ENCODE measurements at places on chromosomes 6 and 20.

DNA sequence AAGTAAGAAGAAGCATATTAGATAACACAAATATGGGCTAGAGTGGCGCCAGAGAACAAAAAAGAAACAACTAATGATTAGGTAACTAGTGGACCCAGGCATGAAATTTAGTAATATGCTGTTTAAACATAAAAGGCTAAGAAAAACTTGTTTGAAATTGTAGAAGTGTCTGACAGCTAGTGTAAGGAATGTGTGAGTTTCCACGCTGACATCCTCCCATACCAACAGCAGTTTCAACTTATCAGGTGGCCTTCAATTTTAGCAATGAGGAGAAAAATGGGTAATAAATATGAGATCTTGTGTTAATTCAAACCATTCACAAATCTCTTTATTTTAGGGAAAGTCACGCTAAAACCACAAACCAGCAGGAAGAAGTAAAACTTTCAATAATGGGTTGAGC, 440.2 kb upstream of the FLRT3 start:
- peak; percentile 37 for DNase-seq

GRCh38 chr20:41879123-41879522, 260.9 kb upstream of the CHD6 start:
- no peak for DNase-seq

DNA sequence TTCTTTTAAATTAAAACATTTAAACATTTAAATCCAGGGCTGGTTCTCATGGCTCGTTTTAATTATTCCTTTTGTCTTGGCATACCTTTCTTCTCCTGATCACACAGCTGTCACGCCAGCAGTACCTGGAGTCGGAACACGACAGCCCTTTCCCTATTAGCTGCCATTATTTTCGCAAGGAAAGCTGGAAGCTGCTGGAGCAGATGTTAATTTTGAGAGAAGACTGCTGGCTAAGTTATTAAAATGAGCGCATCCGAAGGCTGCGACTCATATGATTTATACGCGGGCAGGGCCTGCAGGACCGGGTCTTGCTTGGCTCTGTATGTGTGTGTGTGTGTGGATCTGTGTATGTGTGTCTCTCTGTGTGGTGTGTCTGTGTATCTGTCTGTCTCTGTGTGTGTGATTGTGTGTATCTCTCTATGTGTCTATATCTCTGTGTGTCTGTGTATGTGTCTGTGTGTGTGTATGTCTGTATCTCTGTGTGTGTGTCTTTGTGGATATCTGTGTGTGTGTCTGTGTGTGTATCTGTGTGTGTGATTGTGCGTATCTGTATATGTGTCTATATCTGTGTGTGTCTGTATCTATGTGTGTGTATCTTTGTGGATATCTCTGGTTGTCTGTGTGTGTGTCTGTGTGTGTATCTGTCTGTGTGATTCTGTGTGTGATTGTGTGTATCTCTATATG, 191.5 kb downstream of the CDH4 start:
- no peak for DNase-seq

DNA sequence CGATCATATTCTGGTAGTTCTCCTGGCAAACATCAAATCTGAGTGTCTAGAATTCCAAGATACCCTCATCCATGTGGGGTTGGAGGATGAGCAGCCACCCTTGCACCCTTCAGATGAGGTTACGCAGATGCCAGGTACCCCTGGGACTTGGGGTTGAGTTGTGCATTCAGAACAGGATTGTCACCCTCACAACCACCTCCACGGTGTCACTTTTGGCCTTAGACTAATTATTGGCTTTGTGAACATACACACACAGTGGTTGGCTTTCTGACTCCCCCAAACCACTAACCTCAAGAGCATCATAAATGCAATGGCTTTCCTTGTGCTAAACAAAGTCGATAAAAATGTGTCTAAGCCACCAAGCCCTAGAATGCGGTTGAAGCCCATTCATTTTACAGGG, 2.9 kb upstream of the F13A1 start:
- no peak for DNase-seq

DNA sequence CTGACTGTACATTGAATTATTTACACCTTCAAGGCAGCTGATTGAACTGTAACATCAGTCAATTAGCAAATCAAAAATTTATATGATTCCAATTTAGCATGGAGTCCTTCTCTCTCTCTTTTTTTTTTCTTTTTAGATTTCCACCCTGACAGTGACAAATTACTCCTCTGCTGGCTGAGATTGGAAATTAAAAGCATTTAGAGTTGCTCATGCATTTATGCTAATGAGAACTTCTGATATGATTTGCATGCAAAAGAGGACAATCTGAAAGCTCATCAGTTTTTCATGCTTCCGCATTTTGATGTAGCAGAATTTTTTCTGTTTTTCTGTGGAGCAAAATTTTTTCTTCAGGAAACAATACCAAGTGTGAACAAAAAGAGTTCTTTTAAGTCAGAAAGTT, 130.5 kb upstream of the NOX3 start:
- no peak for DNase-seq

- no peak for DNase-seq
Measured at GRCh38 chr6:148293181-148293995, 49.2 kb upstream of the SASH1 start.

DNA sequence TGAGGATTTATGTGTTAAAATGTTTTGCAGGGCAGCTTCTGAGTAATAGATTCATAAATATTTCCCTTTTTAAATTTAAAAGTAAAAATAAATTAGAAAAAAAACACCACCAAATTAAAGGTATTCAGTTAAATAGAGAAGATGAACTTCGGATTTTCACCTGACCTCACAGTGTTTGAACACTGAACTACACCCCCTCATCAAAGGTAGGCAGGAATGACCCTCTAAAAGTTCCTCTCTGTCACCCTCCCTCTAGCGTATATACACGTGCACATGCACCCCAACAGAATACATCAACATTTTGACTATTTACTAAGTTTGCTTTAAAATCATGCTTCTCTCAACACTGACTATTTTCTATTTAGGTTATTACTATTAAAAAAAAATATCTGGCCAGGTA, 528.3 kb downstream of the QKI start:
- no peak for DNase-seq

DNA sequence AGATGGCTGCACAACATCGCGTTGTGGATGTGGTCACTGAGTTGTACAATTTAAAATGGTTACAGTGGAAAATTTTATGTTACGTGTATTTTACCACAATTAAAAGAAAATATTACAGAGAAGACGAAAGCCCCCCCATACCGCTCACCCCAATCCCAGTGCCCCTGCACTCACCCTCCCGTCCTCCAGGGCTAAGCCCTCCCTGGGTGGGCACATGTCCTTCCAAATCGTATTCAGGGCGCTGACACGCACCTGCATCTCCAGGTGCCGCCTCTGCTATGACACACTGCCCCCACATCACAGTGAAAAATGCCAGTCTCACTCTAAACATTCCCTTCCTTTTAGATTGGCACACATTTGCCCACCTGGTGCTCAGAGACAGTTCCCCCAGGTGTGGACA, 49.4 kb downstream of the PSMG4 start:
- DNase-seq, result no peak

- no peak for DNase-seq
Measured at GRCh38 chr6:106857771-106858652, 116.5 kb downstream of the CD24 start.

GRCh38 chr6:169678342-169678741, 23.5 kb downstream of the WDR27 start:
- DNase-seq, result no peak

GRCh38 chr6:96844530-96844929, 7.3 kb upstream of the GPR63 start:
- no peak for DNase-seq
